ENCODE measurements at places on chromosomes 3 and 15.

DNA sequence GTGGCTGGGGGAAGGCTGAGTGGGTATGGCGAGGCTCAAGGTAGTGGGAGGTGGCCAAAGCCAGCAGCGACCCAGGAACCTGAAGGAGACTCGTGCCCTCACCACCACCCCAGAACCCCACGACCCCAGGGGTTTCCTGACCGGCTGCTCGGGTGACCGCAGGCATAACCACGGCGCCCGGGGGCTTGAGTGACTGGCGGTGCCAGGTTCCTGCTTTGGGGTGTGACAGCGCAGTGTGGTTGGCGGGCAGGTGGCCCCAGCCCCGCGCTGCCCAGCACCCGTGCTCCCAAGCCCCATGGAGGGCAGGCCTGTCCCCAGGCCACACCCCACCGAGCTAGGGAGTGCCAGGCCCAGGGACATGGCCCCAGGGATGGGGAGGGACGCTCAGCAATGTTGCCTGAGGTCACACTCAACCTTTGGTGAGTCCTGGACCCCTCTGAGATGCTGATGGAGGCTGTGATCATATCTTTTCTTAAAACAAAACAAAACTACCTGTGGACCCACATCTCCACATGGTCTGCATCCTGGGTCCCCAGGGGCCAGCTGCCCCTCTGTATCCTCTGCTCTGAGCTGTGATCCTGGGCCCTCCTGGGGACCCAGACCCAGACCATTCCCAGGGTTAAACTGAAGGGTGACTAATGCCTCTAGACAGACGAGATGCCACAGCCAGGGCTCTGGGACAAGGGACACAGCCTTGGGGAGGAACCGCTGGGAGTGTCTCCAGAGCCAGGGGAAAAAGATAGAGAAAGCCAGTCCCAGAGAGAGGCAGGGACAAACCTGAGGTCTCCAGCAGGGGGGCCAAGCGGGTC, 13.0 kb downstream of the DNAJB8 start:
- no peak for DNase-seq

GRCh38 chr15:58958811-58959210, 25.3 kb upstream of the SLTM start:
- no peak for DNase-seq

- DNase-seq = no peak
These were observed 6.0 kb upstream of the TMEM87A start for GRCh38 chr15:42279234-42279723.

DNA sequence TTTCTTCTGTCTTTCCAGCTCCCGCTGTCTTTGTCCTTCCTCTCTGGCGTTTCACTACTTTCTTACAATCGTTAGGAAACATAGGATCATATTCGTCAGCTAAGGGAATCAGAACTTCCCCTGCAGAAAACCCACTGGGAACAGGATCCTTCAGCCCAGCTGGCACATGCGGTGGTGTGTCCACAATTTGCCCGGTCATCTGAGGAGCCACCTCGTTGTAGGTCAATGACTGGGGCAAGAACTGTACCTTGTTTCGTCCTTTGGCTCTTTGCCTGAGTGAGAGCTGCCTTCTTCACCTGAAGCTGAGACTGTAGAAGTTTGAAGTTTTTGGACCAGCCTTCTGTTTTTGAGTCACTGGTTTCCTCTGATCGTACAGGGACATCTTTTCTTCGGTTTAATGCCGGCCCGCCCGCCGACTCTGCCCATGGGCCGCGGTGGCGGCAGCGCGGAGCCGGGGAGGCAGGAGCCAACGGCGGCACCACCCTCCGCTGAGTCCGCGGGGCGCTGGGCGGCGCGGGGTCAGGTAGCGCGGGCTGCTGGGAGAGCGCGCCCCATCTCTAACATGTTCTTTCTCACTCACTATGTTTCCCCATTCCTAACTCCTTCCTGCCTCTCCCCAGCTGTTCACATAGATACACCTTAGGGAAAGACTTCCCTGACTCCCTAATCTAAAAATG, 214.1 kb upstream of the NANOGP8 start:
- DNase-seq = no peak

DNA sequence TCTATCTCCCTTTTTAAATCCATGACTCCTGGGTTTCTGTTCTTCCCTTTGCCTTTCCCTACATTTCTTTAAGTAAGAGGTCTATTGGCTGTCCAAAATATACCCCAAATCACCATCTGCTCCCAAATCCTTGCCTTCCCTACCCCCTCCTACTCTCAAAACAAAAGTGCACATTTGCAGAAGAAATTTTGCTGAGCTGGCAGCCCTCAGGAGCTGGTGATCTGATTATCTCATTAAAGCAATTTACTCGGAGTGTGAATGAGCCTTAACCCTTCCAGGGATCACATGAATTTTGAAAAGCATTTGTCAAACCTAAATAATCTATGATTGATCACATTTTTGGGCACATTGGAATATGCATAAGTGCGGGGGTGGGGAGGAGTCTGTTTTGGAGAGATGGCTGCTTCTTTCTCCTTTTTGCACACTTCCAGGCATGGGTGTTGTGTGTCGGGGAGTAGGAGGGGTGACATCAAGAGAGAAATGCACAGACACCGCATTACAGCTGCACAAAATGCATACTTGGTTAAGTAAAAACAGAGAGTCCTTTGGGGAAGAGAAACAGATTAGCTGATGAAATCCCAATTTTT, 892.6 kb downstream of the TUSC7 start:
- DNase-seq = no peak

DNA sequence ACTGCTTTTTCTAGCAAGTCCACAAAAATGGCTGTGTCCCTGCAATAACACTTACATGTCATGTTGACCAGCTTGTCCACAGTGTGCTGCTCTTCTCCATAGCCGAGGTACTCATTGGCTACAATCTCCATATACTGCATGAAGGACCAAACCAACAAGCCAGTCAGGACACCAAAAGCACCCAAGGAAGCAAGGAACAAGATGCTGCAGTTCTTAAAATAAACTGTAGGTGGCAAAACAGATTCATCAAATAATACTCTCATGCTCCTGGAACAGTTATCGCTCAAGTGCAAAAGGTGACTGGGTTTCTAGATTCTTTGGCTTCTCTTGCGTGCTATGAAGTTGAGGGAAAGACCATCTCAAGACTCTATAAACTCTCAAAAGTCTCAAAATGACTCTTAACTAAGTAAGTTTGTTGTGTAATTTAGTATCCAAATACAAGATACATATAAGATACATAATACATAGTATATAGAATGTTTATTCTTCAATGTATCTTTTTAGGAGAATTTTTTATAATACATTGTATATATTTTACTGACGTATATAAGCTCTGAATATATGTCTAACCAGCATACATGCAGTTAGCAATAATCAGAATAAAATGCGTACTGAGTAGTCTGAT, 57.0 kb downstream of the NEK10 start:
- no peak for DNase-seq

DNA sequence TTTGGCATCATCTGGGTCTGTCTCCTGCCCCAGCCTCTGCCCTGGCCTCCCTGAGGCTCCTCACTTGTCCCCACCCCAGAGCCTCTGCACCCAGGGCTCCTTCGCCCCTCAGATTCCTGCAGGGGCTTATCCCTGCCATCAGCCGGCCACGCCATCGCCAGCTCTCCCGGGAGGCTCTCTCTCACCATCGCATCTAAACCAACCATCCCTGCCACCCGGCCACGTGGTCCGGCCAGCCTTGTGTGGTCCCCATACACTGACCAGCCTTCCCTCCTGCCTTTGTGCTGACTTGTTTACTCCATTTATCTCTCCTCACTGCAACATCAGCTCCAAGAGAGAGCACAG, 134.3 kb upstream of the IQSEC1 start:
- no peak for DNase-seq

DNA sequence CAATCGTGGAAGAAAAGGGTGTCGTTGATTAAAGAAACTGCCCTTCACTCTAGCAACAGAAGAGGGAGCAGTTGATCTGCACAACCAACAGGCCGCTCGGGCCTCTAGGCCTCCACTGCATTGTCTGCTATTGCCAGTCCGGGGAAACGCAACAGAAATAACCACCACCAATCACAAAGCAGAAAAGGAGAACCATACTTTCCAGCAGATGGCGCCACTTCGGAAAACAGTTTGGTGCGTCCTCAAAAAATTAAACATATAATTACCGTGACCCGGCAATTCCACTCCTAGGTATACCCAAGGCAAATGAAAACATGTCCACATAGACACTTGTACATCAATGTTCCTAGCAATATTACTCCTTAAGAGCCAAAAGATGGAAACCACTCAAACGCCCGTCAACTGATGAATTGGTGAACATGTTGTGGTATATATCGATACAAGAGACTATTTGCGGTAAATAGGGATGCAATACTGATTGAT, 154.1 kb downstream of the TJP1 start:
- DNase-seq = no peak

DNA sequence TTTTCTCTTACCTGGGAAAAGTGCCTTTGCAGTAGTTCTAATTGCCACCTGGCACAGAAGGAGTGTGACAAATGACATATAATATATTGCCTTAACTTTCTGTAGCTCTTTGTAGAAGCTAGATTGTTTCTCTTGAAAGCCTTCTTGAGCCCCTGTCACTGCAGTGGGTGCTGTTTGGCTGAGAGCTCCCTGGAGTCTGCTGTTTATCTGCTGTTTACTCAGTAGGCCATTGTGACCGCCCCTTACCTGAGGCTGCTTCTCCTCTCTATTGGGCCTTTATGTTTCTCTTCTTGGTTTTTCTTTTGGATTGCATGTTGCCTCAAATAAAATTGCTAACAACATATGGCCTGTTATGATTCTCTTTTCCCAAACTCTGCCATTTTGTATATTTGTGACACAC, 16.7 kb downstream of the MAP2K5 start:
- no peak for DNase-seq

DNA sequence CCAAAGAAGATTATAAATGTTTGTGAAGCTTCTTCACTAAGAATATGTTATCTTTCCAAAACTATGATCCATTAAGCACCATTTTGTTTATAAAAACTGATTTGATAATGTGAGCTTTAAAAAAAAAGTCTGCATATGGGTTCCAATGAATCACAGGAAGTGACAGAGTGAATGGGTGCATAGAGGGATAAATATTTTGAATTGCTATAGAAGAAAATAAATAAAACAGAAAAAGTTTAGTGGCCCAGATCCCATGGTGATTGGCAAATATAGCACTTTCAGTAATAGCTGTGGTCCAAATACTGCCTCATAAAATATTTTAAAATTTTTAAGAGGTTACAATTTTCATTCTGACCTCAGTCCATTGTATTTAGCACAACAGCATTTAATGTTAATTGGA, 19.2 kb downstream of the CPA3 start:
- no peak for DNase-seq

All from effector CD4-positive, alpha-beta T cell (primary cell).